Left renal pelvis (tissue), 4 donors: ENCODE measurements at places on chromosomes 16 and 17.
A peak's percentile ranks its signal among the peaks of the same experiment; 100 is the strongest.

- DNase-seq: no peak
Observed at GRCh38 chr17:29138971-29139691, 41.1 kb downstream of the MYO18A start.

DNA sequence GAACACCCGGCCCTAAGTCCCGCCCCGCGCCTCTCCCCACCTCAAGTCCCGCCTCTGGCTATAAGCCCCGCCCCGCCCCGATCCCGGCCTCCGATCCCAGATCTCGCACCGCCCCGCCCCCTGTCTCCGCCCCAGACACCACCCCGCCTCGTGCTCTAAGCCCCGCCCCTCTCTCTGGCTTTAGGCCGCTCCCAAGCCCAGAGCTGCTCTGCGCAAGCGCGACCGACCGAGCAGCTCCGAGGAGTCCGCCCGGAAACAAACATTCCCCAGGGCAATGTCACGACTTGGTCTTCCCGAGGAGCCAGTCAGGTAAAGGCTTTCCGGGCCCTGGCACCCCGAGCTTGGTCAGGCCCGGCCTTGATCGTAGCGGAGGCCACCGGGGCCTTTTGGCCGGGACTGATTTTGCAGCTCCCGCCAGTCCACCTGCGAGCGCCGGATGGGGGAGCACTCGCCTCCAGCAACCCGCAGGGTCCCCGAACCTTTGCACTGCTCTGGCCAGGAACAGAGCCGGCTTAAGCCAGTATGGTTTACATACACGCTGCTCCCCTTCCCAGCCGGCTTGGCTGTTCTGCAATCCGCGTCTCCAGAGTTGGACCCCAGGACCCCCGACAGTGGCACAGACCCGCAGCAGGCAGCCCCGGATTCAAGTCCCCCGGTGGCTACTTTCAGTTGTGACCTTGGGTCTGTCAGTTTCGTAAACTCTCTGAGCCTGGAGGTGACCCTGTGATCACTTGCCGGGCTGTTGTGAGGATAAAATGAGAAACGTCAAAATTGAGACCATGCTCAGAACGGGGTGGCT lies at the start of gene NUDT7:
Gene NUDT7 (plus strand): TSS at position 206 of the 799 bp plus-strand sequence. CDS start 69 bp downstream, at position 275.
- peak; percentile 90 for DNase-seq

- DNase-seq: no peak
Observed at GRCh38 chr17:50689956-50690886, 17.5 kb downstream of the ANKRD40 start.

GRCh38 chr17:33469421-33469820 lies 176.3 kb upstream of the ASIC2 start:
- DNase-seq: no peak

- DNase-seq: no peak
Observed at GRCh38 chr17:33874617-33875060, 380.4 kb upstream of the CCL2 start.

- DNase-seq: no peak
Observed at GRCh38 chr16:30398661-30399434, 3.6 kb downstream of the ZNF48 start.

GRCh38 chr17:36184023-36184765 lies 7.8 kb upstream of the TBC1D3B start:
- DNase-seq: no peak

DNA sequence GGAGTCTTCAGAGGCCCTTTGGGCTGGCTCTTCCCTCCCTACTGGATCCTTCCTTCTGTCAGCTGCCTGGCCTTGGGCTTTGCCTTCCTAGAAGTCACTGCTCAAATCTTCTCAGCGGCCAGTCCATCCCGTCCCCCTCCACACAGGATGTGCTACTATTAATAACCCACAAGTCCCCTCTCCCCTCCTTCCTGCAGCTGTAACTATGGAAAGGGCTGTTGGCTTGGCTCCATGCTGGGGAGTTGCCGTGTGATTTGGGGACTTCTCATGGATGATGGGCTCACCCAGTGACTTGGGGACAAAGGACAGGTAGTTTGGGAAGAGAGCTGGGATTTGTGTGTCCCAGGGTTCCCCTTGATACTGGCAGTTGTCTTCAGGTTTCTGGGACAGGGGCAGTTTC lies 19.4 kb downstream of the TMEM94 start:
- DNase-seq: no peak

GRCh38 chr17:59292174-59292523 lies 39.3 kb upstream of the YPEL2 start:
- DNase-seq: no peak

DNA sequence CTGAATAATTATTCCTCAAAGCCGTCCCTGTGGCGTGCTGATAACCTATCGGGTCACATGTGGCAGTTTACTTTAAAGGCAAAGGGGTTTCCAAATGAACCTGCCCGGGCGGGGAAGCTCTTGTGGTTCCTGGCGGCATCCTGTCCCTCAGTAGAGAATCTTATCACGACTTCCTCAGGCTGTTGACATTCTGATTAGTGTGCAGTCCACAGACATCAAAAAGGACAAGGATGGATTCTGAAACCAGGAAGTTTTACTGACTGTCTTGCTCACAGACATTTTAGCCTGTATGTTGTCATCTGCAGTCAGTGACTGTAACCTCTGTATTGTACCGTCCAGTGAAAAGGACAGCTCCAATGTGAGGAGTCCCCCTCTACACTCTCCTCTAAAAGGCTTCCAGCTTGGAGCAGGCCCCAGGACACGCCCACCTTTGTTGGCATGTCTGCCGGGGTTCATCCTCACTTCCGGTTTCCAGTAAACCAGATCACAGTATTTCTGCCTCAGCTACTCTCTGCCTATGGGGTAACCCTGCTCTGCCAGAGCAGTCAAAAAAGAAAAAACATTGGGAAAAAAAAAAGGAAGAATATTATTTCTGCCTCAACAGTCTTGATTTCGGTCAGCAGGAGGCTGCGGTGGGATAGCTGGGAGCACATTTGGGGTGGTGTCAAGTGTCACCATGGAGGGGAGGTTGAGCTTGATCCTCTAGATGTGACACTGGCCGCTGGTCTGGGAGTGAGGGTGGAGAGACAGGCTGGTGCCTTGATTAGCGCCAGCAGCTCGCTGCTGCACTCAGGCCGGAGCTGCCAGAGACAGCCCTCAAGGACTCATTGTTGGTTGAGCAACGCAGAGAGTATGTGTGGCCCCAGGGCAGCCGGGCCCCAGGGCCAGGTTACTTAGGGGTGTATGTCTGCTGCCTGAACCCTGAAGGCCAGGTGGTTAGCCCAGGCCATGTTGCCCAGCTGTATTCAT lies 89.0 kb upstream of the DNAH17 start:
- DNase-seq: no peak

- DNase-seq: peak; percentile 24
Observed at GRCh38 chr17:79114458-79115301, 40.1 kb downstream of the ENGASE start.

- no peak for DNase-seq
Observed at GRCh38 chr16:22625967-22626366, 115.3 kb downstream of the NPIPB5 start.

GRCh38 chr17:75266316-75267152 lies 4.5 kb downstream of the MIF4GD start:
- DNase-seq: no peak

DNA sequence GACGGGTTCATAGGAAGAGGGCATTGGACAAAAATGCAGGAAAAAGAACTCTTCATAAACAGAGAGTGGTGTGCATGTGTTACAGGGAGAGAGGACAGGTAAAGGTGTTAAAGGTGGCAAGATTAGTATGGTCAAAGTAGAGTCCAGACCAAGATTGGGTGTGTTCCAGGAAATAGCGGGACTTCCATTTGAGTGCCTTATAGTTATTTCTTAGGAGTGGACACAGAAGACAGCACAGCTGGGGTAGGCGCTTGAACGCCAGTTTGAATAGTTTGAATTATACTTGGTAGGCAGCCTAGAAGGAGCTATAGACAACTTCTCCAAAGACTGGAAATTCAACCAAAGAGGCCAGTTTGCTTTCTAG lies 63.4 kb downstream of the MAP2K6 start:
- DNase-seq: no peak

DNA sequence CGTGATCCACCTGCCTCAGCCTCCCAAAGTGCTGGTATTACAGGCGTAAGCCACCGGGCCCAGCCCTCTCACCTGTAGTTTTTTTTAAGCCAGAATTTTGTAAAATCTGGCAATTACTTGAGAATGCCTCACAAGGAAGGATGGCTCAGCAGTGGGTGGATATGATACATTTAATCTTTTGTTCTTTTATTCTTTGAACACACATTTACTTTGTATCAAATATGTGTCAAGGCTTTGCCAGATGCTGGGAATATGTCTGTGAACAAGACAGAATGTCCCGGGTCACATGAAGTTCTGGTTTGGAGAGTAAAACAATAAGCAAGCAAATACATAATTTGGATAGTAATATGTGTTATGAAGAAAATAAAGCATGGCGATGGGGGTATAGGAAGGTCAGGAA lies 4.9 kb upstream of the COPS3 start:
- DNase-seq: no peak

- DNase-seq: peak; percentile 61
Observed at GRCh38 chr16:24516900-24517669, 22.3 kb upstream of the RBBP6 start.

GRCh38 chr17:74750327-74751069 lies 2.1 kb downstream of the NHERF1 start:
- DNase-seq: no peak

DNA sequence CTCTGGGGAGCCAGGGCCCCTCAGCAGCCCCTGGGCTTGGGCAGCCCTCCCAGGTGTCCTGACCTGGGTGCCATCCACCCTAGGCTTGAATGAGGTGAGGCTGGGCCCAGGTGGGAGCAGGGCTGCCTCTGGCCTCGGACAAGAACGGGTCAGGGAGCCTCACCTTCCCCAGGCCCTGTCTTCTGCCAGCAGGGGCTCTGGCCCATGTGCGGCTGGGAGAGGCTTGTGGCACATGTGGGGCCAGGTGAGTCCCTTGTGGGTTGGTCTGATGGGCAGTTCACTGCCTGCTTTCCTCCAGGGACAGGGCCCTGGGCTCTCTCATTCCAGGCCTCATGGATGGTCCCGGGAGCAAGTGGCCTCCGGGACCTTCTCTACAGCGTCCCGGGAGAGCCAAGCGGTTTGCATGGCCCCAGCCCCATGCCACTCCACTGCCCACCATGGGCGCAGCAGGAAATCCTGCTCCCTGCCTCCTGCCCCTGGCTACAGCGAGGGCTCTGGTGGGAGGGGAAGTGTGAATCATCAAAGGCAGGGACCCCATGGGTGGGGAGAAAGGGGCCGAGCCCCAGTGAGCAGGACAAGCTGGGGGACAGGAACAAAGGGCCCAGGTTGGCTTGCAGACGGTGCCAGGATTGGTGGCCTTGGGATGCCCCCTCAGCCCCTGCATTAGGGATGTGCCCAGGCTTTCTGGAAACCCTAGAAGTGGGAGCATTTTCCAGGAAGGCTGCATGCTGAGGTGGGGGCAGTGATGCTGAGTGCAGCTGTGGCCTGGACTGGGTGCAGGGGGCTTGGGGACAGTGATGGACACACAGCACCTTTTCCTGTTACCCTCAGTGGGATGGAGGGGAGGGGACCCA lies 12.2 kb downstream of the VASN start:
- DNase-seq: no peak

- no peak for DNase-seq
Observed at GRCh38 chr16:86391984-86392383, 118.3 kb upstream of the FOXF1 start.

DNA sequence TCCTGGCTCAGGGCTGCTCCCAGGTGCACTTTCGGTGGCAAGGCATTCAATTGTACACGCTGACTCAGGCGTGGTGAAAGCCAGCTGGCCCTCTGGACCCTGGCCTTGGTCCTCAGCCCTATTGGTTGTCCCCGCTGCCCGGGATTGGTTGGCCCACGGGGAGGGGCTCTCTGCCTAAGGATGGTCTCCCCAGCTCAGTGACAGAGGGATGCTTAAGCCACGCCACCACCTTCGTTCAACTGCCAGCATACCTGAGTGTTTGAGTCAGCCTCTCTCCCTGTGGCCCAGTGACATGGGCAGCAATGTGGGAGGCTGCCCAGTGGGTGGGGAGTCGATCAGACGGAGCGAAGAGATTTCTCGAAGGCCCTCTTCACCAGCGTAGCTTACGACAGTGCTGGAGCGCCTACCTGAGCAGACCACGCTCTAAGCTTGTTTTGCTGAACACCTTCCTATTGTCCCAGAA lies 30.3 kb downstream of the IRF8 start:
- no peak for DNase-seq

- no peak for DNase-seq
Observed at GRCh38 chr16:85136702-85137322, 24.5 kb upstream of the CIBAR2 start.

GRCh38 chr17:81492202-81492601 lies 20.4 kb downstream of the ACTG1 start:
- no peak for DNase-seq

GRCh38 chr17:68646626-68647526 lies 45.7 kb upstream of the FAM20A start:
- no peak for DNase-seq

DNA sequence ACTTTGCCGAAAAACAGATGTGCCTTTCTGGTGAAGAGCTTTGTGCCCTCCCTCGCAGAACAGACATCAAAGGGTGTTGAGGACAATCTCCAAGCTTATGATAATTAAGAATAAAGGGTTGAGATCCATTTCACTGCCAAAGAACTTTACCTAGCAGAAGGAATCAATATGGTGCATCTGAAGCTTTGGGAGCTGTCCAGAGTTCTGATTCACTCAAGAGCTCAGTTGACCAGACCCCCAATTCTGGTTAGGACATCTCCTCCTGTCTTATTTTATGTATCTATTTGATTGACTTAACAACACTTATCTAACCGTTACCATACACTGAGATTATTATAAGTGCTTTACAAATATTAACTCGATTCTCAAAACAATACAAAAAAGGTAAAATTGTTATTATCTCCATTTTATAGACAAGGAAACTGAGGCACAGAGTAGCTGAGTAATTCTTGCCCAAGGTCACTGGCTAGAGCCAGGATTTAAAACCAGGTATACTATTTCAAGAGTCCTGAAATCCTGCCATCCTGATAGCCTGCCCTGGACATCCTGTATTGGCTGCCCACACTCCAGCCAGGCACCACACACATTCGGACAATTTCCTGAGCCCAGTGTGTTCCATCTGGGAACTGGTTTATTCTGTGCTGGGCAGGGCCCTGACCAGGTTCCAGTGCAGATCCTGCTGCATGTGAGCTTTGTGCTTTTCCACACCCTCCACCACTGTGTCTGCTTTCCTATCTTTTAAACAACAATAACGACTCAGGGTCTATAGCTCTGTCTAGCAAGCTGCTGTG lies 29.8 kb downstream of the PITPNM3 start:
- no peak for DNase-seq
